ENCODE measurements at places on chromosomes 2 and 18.

DNA sequence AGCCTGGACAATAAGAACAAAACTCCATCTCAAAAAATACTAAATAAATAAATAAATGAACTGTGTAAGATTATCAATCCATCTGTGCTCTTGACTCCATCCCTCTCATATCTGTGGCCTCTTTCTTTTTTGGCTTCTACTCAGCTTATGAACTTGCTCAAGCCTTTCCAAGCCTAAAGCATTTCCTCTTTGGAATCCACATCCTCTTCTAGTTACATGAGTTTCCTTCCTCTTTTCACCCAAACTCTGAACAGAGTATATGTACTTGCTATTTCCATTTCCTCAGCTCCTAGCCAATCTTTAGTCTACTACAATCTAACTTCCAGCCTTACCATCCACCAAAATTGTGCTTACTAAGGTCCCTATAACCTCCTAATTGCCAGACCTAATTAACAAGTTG, 2.5 kb upstream of the DNAJC10 start:
- no peak for DNase-seq

- DNase-seq = no peak
Observed at GRCh38 chr2:143843686-143844085, 676.2 kb downstream of the ZEB2 start.

DNA sequence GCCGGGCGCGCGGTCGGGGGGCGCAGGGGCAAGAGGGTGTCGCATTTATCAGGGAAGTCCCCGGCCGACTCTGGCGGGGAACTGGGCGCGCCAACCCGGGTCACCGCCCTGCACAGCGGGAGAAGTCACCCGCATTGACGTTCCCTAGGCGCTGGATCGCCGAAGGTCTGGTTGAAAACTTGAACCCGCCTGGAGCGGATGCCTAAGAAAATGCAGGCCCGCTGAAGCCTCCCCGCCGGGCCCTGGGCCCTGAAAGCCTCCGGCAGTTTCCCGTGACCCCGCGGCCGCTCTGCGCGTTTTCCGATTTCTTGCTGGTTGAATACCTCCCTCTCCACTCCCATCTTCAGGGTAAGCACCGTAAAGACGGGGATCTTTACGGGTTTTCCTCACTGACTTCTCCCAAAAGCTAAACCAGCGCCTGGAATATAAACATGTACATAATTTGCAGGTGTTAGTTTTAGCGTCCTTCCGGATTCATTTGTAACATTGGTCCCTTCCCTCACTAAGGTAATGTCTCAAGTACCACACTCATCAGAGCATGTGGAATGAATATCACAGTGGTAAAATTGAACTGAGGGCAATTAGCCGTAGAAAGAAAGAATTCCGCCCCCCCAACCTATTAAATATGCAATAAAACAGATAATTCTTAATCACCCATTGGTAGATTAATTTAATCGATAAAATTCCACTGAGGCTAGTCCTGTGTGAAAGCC, 675 bp upstream of the SPIRE1 start:
- peak; percentile 53 for DNase-seq

DNA sequence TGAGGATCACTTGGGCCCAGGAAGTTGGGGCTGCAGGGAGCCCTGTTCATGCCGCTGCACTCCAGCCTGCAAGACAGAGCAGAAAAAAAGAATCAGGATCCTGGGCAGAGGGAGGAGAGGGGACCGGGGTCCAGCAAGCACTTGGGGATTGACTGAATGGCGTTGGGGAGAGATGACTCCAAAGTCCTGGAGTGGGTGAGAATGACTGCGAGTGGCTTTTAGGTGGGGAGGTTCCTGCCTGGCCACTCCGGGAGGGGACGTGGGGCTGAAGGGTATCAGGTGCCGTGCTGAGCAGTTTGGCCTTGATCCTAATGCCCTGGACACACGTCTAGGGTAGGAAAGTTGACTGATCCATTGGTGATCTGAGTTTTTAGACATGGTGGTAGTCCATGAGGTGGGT, 3.5 kb upstream of the NFATC1 start:
- no peak for DNase-seq

- no peak for DNase-seq
Observed at GRCh38 chr2:240252191-240252871, 111.9 kb upstream of the OTOS start.

DNA sequence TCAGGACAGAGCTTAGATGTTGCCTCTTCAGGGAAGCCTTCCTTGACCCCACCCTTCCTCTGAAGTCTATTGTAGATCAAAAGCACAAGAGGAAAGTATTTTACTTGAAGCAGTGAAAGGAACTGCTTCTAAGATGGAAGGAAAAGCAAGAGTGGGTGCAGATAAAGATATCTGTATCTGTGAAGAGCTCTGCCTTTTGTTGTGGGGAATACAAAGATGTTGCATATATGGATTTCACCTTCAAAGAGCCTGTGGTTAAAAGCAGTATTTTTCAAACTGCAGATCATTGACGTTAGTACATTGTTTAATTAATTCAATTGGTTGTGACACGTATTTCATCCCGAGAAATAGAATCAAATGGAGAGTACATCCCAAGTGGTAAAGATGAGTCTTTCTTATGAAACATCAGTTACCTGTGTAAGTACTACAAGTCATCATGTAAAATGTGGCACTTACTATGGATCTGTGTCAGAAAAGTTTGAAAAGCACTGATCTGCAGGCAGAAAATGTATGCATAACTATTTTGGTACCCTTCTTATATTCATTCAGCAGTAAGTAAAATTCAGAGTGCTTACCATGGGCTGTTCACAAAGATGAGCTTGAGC, 24.6 kb upstream of the TNFRSF11A start:
- DNase-seq = no peak

DNA sequence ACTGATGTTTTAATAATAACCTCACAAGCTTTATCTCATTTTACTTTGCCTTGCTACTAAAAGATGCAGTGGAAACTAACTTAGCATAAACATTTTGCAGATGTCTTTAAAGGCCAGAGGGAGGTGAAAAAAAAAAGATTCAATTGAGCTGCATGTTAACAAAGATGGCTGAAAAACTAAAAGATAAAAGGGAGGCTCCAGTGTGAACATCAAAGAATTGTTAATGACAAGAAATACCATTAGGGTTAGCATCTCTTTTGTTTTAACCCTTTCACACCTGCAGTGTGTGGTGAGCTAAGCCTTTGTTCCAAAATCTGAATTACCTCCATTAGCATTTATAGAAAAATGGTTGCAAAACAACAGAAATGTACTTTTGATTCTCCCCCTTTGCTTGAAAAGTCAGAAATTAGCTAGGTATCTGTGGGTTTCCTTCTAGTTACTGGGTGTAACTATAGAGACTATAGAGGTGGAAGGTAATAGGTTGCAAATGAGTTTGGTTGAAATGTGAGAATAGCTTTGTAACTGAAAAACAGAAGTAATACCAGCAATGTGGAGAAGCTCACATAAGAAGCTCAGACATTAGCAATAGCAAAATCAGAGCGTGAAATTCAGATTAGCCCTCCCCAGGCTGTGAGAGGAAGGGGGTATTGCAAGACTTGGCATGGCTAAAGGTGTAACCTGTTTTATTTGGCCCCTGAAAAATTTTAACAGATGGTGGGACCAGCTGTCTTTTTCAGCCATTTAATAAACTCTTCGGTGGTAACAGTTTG, 34.8 kb upstream of the SP5 start:
- DNase-seq = no peak

DNA sequence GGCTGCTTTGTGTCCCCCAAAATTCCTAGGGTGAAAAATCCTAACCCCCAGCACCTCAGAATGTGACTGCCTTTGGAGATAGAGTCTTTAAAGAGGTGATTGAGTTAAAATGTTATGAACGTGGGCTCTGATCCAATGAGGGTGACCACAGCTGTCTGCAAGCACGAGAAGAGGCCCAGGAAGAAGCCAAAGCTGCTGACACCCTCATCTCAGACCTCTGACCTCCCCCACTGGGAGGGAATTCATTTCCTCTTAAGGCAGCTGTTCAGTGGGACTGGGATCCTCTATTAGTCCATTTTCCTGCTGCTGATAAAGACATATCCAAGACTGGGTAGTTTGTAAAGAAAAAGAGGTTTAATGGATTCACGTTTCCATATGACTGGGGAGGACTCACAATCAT, 544.4 kb downstream of the DCDC2C start:
- DNase-seq = no peak
